ENCODE measurements at places on chromosomes 2 and 18.

- DNase-seq = no peak
Measured at GRCh38 chr2:219656526-219656925, 29.1 kb downstream of the SLC4A3 start.

- peak; percentile 57 for DNase-seq
Measured at GRCh38 chr18:46916551-46917107, 678 bp downstream of the PIAS2 start.

GRCh38 chr2:73448856-73449255, 63.2 kb downstream of the ALMS1 start:
- peak; percentile 20 for DNase-seq

GRCh38 chr18:49669403-49669802, 107.5 kb downstream of the LIPG start:
- no peak for DNase-seq

- DNase-seq = no peak
Measured at GRCh38 chr2:128388499-128388941, 69.9 kb upstream of the HS6ST1 start.

- no peak for DNase-seq
Measured at GRCh38 chr2:205270689-205271088, 411.6 kb upstream of the NRP2 start.

DNA sequence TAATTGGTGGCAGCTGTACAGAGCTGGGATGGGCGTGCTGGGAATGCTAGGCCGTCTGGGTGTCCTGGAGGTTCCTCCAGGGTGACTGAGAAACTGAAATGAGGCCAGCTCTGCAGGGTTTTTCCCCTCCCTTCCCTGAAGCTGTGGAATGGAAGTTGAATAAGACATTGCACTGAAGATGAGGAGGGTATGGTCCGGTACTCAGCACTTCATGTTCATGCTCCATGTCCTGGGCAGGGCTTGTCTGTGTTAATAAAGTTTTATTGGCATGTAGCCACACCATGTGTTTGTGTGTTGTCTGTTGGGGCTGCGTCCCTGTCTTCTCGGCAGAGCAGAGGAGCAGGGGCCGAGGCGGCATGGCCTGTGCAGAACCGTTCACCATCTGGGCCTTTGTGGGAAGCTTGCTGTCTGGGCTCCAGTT, 154.0 kb downstream of the LDLRAD4 start:
- no peak for DNase-seq

- peak; percentile 90 for DNase-seq
Measured at GRCh38 chr2:16608661-16609643, 56.7 kb downstream of the CYRIA start.

- peak; percentile 15 for DNase-seq
Measured at GRCh38 chr18:36066686-36067054, 689 bp downstream of the RPRD1A start.

DNA sequence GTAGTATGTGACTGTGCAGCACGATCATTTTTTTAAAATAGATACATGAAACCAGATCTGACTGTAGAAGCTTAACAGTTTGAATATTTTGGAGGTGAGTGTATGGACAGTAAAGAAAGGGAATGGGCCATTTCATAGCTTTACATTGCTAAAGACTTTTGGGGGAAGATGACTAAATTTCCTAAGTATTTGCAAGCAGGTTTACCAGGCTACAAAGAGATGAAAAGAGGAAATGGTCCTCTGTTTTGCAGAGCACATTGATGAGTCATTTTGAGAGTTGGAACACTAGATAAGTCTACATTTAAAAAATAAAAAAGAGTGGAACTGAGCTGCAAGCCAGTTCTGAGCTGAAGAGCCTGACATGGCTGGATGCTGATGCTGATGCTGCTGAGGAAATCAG, 115.7 kb upstream of the LRATD1 start:
- no peak for DNase-seq

GRCh38 chr2:65075605-65076344, 19.6 kb downstream of the CEP68 start:
- no peak for DNase-seq

- no peak for DNase-seq
Measured at GRCh38 chr2:85723707-85724360, 29.7 kb downstream of the GNLY start.
